Caco-2 (cell line): ENCODE measurements at places on chromosomes 12 and 14. TPM values are rescaled to one million over a fixed set of nuclear protein-coding genes. Genes with fewer than 3 reads are reported as not detected.

Gene GLIPR1L2
- not detected in 2 replicates for total RNA-seq

Gene NOXRED1
- 0.28 and 0.41 TPM in 2 replicates for total RNA-seq

Gene SLCO1B1
- 0.18 and 0.51 TPM in 2 replicates for total RNA-seq

Gene ARID2
- total RNA-seq, result 50.1 and 53.9 TPM in 2 replicates
